Brain (organoid and tissue), 16 donors: ENCODE measurements at places on chromosomes 3 and 15.

DNA sequence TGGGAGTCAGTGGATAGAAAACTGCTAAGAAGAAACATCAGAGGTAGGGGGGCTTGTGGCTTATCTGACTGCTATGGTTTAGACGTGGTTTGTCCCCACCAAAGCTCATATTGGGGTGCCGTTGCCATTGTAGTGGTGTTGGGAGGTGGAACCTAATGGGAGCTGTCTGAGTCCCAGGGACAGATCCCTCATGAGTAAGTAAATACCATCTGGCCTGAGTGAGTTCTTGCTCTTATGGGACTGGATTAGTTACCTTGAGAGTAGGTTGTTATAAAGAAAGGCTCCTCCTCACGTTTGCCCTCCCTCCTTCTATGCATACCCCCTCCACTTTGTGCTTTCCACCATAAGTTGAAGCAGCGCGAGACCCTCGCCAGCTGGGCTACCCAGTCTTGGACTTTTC, 53.4 kb upstream of the VILL start:
- no peak for DNase-seq

GRCh38 chr3:72444656-72445223, 403.5 kb downstream of the SHQ1 start:
- no peak for DNase-seq

GRCh38 chr3:135944831-135945230, 20.7 kb upstream of the PPP2R3A start:
- DNase-seq = no peak

- DNase-seq = no peak
These were observed 13.2 kb upstream of the EDC3 start for GRCh38 chr15:74709011-74709410.

DNA sequence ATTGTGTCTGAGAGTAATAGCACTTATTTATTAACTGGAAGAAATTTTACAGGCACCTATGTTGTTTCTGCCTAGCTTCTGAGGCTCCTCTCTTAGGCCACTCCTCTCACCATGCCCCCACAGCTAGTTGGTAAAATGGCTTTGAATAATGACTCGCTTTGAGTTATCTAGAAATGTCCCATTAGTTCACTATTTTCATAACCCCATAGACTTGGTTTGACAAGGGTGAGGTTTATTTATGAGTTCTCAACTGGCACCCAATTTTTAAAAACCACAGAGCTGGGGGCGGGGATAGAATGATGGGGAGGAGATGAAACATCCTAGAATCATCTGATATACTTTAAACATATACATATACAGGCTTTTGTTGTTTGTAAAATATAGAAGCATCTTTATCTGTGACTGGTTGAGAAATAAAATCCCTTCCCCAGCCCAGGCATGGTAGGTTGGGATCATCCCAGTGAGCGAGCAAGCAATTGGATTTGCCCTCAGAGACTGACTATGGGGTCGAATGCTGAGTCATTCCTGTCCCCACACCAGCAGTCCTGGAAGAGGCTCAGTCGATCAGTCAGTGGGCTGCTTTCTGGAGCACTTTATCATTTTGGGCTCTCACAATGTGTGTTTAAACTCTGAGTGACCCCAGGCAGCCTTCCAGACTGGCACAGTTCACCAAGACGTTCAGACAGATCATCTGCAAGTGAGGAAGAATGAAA, 60.2 kb upstream of the TSEN2 start:
- no peak for DNase-seq

- DNase-seq = no peak
These were observed 29.3 kb upstream of the SLC28A1 start for GRCh38 chr15:84855136-84855535.

- no peak for DNase-seq
These were observed 24.6 kb downstream of the GTF2E1 start for GRCh38 chr3:120767106-120767505.
